ENCODE measurements at places on chromosomes 7 and 10.

DNA sequence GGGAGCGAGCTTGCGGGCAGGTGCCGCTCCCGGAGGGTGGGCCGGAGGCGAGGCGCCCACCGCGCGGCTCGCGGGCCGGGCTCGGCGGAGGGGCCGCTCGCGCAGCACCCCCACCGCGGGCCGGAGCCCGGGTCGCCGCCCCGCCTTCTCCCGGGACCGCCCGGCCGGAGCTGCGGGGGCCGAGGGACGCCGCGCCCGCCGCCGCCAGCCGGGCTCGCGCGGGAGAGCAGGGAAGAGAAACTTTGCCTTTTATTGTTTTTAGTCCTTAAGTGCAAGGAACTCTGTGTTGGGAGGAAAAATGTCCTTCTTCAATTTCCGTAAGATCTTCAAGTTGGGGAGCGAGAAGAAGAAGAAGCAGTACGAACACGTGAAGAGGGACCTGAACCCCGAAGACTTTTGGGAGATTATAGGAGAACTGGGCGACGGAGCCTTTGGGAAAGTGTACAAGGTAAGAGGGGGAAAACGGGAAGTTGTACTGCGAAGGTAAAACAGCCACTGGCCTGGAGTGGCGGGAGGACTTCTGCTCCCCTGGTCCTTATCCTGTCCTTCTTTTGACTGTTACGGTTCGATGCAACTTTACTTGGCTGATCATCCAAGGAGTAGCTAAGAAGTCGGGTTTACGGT lies 620 bp downstream of the SLK start:
- no peak for DNase-seq

GRCh38 chr7:132569884-132570614 lies 6.2 kb downstream of the PLXNA4 start:
- no peak for DNase-seq

GRCh38 chr7:11188529-11189310 lies 215.0 kb downstream of the PHF14 start:
- no peak for DNase-seq

DNA sequence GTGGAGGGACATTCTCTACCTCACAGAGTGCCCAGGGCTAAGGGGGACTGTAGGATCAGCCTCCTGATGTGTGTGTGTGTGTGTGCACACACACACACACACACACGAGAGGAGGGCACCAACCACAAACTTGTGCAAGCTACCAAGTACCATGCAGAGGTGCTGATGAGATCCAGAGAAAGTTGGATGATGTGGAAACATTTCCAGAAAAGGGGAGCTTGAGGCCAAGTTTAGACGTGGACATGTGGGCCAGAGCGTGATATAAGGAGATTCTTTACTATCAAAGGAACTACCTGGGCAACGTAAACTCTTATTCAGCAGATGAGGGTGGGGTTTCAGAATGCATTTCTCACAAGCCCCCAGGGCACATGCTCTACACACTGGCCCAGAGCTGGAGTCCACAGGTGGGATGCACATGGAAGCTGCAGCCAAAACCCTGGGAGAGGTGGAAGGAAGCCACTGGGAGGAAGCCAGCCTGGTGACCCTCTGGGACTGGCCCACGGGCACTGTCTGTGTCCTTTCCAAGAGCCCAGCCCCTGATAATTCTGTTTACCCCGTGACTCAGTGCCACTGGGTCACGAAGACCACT lies 53.5 kb downstream of the DLG5 start:
- no peak for DNase-seq

GRCh38 chr7:4009211-4010060 lies 672.7 kb upstream of the FOXK1 start:
- no peak for DNase-seq

DNA sequence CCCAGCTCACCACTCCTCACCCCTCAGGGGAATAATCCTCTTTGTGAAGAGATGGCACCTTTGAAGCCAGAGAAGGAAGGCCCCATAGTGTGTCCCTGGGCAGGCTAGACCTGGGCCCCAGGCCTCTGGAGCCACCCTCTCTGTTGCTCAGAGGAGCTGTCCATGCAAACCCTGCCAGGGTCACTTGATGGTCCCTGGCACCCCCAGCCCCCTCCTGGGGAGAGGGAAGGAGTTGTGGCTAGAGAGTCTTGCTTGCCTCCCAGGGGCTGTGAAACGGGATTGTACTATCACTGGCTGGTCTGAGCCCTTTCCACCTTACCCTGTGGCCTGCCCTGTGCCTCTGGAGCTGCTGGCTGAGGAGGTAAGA lies 5.8 kb downstream of the GHRHR start:
- DNase-seq = no peak

DNA sequence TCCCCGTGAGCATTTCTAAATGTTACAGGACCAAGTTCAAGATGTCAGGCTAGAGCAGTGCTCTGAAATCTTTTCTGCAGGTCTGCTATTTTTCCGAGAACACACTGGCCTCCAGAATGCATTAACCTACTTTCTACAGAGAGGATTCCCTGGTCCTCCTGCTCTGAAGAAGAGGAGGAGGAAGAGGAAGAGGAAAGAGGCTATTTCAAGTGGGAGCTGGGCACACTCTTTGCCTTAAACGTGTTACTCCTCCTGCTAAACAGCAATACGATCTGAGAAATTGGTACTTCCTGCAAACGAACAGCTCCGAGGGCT lies 157.4 kb downstream of the FRMD4A start:
- DNase-seq = no peak

DNA sequence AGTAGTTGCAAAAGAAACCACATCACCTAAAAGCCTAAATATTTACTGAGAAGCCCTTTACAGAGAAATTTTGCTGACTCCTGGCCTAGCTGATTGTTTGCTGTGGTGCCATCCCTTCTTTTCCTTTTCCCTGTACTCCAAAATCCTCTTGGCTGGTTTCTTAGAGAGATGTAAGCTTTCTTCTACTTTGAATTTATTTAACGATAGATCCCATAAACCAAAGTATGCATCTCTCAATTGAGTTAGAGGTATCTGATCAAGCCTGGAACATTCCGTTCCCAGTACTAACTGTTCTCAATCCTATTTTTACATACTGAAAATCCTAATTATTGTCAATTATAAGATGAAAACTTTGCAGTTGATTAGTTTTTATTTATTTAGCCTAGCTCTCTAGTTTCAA lies 6.3 kb downstream of the TMEM60 start:
- no peak for DNase-seq

DNA sequence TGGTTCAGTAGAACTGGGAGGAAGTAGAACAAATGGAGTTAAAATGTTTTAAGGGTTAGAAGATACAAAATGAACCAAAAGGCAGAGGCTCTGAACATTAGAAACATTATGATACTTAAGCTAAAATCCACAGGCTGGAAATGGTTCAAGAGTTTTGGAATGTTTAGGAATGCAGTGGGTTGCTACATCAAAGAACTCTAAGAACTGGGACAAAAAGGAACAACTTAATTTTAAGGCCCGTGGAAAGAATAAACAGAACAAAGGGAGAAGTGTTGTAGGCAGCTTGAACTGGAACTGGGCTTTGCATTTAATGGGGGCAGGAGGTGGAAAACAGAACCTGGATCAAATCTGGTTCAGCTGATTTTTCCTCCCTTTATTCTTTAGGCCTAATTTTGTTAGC lies 3.5 kb upstream of the C7orf25 start:
- no peak for DNase-seq

DNA sequence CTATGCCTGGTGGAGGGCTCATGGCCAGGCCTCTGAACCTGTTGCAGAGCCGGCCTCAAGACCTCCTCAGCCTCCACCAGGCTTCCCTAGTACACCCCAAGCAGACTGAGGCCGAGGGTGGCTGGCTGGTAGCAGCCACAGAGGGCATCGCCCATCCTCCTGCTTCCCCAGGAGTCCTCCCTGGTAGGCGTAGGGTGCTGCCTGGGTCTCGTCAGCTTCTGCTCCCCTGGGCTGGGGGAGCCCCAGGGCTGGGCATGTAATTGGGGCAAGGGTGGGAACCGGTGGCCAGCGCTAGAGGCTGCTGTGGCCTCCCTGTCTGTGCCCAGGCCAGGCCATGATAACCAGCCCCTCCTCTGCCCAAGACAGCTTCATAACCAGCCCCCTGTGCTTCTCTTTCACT lies 32.6 kb downstream of the TBATA start:
- DNase-seq = no peak

GRCh38 chr10:84224411-84225028 lies 824 bp downstream of the LRIT2 start:
- DNase-seq = no peak

DNA sequence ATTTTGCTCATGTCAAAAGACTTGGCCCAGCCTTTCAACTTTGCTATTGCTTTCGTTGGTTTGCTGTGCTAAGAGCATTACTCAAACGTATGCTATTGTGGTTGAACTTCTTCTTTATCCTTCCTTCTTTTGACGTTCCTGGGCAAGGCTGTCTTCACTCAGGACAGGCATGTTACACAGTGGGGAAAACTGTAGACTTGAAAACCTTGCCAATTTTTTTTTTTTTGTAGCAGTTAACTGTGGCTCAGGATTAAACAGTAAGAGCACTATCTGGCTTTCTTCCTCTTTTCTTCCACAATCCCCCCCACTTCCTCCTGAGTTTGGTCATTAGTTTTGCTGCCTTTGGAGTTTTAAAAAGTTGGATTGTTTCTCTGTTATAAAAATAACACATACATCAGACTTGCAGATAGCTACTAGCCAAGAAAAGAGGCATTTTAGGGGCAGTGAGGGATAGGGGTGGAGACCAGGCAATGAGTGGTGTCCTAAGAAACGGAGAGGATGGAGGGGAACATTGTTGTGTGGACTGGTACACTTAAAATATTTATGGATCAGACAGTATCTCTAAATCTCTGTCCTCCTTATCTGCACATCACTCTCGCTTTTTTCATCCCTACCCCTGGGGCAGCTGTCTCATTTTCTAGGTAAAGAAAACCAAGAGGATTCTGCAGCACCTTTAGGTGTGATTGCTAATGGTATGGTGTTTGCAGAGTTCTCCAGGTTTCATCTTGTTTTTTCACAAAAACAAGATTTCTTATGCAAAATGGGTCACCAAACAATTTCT lies 181.7 kb downstream of the LRMDA start:
- no peak for DNase-seq

- no peak for DNase-seq
Observed at GRCh38 chr7:97307521-97308108, 190.1 kb downstream of the SDHAF3 start.

DNA sequence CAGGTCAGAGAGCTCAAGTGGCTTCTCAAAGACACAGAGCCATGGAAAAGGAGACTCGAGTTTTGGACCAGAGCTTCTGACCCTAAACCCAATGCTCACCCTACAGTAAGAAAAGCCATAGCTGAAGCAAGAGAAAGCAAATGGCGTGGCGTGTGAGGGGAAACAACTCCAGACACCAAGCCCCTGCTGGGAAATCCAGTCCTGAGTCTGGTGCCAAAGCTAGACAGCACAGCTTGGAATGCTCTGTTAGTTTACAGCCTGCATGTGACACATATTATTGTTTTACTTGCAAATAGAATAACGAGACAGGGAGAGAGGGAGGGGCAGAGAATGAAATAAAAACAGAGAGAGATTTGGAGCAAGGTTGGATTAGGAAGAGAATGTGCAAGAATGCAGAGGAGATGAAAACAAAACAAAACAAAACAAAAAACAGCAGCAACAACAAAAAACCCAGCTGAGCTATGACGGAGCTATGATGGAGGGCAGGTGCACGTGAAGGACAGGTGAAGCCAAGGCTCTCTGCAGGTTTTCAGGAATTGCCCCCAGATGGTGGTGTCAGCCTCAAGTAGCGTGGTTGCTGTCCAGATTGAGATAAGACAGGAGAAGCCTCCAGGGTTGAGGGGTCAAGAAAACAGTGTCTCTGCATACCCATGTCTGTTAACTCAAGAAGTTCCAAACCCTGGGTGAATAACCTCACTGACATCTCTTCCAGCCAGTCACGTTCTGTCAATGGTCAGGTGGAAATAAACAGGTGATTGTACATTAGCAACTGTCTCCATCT lies 69.7 kb upstream of the LRRC18 start:
- DNase-seq = no peak

DNA sequence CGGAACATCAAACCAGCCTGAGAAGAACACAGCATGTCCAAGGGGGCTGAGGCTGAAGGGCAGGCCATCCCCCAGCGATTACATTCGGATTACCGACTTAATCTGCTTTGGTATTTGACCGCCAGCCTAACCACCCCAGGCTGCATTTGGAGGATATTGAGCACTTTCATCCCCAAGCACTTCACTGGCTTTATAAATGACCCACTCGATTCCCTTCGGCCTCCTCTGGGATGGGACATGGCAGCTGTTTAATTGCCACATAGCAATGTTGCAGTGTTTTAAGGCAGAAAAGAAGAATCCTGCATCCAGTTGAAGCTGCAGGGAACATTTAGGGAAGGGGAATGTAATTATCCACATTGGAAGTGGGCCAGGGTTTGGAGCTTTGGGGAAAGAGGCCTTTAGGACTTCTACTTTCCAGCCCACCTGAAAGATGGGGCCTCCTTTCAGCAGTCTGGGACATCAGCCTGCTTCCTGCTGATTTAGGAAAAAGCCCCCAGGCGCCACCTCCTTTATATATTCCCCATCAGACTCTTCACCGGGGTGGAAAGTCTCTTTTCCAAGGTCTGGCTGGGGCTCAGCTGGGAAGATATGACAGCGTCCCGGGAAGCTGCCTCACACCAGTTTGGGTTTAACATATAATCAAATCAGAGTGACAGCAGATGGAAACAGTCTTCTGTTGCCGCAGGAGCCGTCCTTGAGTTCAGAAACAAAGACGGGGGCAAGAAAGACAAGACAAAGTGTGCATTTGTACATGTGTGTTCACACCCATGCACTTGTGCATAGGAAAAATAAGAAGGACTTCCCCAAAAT lies 9.2 kb downstream of the DPCD start:
- DNase-seq = no peak

DNA sequence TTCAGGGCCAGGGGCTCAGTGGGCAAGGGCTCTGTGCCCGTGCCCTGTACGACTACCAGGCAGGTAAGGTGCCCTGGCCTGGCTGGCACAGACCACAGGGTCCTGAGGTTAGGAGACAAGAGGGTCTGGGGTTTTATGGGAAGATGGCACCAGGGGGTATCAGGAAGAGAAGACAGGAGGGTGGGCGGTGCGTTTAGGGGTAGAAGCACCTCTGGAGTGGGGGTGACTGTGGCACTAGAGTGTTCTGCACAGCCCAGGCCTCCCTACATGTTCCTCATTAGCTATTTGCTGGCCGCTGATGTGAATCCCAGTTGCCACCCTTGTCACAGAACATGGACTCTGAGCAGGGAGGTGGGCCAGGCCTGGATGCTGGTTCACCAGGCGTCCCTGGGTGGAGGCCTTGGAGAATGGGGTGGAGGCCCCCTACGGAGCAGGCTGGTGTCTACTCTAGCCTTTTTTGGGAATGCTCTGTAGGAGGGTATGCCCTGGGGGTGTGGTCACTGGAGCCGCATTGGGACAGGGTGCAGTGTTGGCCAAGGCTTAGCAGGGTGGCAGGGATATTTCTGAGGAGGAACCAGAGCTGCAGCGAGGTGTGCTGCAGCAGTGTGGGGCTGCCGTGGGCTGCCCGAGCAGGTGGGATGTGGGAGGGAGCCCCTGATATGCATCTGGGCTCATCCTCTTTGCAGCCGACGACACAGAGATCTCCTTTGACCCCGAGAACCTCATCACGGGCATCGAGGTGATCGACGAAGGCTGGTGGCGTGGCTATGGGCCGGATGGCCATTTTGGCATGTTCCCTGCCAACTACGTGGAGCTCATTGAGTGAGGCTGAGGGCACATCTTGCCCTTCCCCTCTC lies 5.0 kb downstream of the PGAM2 start:
- no peak for DNase-seq

GRCh38 chr10:31624611-31625010 lies 304.0 kb downstream of the ARHGAP12 start:
- no peak for DNase-seq
